ENCODE measurements at places on chromosomes 2 and 18. TPM values are rescaled to one million over a fixed set of nuclear protein-coding genes. Genes with fewer than 3 reads are reported as not detected.

GRCh38 chr2:98507461-98507860, 62.8 kb downstream of the INPP4A start:
- H3K36me3 ChIP-seq, result peaks cover 76% of the 10 kb centered on the region
- peak overlapping the region; percentile 47 for H3K27ac ChIP-seq
- peaks cover 96% of the 10 kb centered on the region for H3K4me1 ChIP-seq
- no peaks in the 10 kb centered on the region for H3K27me3 ChIP-seq
- no peak overlapping the region for H3K4me3 ChIP-seq
- DNase-seq, result no peak

The POLR1B gene
- total RNA-seq, result 38.1 TPM

DNA sequence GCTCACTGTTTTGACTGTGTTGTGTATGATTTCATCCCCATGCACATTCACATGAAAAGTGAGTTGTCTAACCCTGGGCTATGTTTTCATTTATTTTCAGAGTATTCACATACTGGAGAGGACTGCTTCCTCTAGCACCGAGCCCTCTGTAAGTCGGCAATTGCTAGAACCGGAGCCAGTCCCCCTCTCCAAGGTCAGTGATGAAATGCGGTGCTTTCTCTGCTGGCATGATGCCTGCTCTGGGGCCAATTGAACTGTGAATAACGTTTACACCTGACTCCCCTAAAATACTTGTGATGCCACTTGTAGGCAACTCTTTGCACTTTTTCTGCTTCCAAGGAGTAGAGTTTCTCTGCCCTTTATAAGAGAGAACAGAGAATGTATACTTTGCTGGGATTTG, 126.9 kb downstream of the PRKRA start:
- H3K27me3 ChIP-seq, result peaks cover 27% of the 10 kb centered on the region
- DNase-seq, result no peak
- H3K4me1 ChIP-seq, result no peaks in the 10 kb centered on the region
- H3K27ac ChIP-seq, result no peak overlapping the region
- no peak overlapping the region for H3K4me3 ChIP-seq

- H3K4me1 ChIP-seq, result peaks cover 70% of the 10 kb centered on the region
- H3K36me3 ChIP-seq, result peaks cover 85% of the 10 kb centered on the region
- no peak overlapping the region for H3K4me3 ChIP-seq
- peak overlapping the region; percentile 40 for H3K27ac ChIP-seq
- DNase-seq, result no peak
- no peaks in the 10 kb centered on the region for H3K27me3 ChIP-seq
Observed at GRCh38 chr2:98547092-98547790, 61.1 kb downstream of the COA5 start.

The SCG2 gene
- not detected for total RNA-seq

GRCh38 chr2:219733746-219734145, 106.3 kb downstream of the SLC4A3 start:
- no peak overlapping the region for H3K4me3 ChIP-seq
- no peak for DNase-seq
- no peaks in the 10 kb centered on the region for H3K4me1 ChIP-seq

DNA sequence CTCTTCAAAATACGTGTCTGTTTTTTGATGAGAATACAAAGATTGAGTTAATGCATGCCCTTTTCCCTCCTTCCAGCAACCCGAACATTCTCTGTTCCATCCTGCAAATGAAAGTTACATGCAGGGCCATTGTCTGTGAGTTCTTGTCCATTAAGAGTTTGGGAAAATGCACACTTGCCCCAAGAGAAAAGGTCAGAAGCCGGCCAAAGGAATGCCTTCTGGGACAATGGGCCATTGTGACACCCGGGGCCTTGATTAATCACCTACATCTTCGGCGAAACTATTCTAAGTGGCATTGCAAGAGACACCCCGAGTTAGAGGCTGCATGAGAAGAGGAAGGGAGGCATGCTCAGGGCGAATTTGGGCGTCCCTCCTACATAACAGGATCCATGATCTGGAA, 73.7 kb upstream of the COPS8 start:
- no peak overlapping the region for H3K4me3 ChIP-seq
- no peak for DNase-seq
- H3K27ac ChIP-seq, result no peak overlapping the region
- H3K27me3 ChIP-seq, result no peaks in the 10 kb centered on the region
- H3K36me3 ChIP-seq, result no peaks in the 10 kb centered on the region

DNA sequence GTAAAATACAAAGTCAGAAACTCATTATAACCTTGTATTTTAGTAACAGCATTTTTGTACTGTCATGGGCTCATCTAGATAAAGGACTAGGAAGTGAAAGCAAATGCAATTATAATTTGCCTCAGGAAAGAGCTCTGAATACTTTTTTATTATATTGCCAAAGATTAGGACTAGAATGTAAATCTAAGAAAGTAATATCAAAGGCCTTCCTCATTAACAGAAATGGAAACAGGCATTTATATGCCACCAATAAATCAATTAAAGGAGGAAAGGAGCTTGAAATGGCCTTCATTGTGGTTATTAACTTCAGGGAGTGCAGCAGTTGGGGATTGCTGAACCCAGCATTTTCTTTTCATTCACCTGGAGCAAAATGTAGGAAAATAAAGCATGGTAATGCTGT, 39.6 kb downstream of the DTNA start:
- no peak overlapping the region for H3K27ac ChIP-seq
- peaks cover 5% of the 10 kb centered on the region for H3K27me3 ChIP-seq
- no peak for DNase-seq
- no peaks in the 10 kb centered on the region for H3K36me3 ChIP-seq
- no peaks in the 10 kb centered on the region for H3K4me1 ChIP-seq

Data from activated CD8-positive, alpha-beta T cell treated with anti-CD3 and anti-CD28 coated beads, Interleukin-2, amount 10 ng/mL, durations not matched to agents 7 days and 5 days (primary cell).